GM04504 (cell line): ENCODE measurements at places on chromosomes 6 and 20.

- DNase-seq = no peak
These were observed 25.1 kb upstream of the TAF8 start for GRCh38 chr6:42025066-42025844.

GRCh38 chr6:157592541-157592940 is 211.6 kb downstream of the ZDHHC14 start:
- DNase-seq = no peak

GRCh38 chr6:138275976-138276375 is 57.7 kb upstream of the PBOV1 start:
- no peak for DNase-seq

- DNase-seq = no peak
These were observed 405.0 kb downstream of the CDKAL1 start for GRCh38 chr6:20939161-20939775.
